ENCODE measurements at places on chromosomes 1 and 21. TPM values are rescaled to one million over a fixed set of nuclear protein-coding genes. Genes with fewer than 3 reads are reported as not detected.

BARHL2 gene
- total RNA-seq: 0.15 TPM

B3GALT2 gene
- not detected for total RNA-seq

DNA sequence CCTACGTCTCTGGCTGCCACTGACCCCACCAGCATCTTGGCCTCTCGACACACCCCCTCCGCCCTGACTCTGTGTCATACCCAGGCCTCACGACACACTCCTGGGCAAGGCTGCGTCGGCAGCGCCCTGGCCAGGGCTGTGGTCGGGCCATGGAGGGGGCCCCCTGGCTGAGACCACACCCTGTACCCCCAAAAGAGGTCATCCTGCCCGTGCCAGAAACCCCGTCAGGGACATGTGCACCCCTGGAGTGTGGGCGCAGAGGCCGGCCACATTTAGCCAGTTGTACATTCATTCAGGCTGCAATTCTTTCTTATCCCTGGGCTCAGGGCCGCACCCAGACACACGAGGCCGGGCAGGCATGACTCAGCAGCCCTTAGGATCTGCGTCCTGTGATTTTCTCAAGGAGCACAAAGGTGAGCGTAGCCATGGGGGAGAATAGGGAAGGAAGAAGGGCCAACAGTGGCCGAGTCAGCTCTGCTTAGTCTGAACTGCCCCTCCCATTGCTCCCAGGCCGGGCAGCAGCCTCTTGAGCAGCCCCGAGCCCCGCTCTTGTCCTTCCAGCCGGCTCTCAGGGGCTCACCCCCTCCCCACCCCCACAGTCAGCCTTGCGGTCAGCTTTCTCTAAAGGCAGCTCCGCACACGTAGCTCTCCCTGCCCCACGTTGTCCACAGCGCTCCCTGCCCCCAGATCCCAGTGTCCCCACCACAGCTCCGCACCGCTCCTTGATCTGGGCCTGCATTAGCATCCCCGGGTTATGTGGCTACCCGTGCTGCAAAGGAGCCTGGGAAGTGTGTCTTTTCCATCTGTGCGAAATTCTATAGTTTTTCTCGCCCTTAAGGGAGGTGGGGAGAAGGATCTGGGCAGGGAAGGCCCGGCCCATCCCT lies 7.9 kb downstream of the CSTB start:
- DNase-seq: peak; percentile 56

PLA2G2A gene
- total RNA-seq: 0.69 TPM

PBX1 gene
- total RNA-seq: 118 TPM

C1QB gene
- total RNA-seq: not detected

DNA sequence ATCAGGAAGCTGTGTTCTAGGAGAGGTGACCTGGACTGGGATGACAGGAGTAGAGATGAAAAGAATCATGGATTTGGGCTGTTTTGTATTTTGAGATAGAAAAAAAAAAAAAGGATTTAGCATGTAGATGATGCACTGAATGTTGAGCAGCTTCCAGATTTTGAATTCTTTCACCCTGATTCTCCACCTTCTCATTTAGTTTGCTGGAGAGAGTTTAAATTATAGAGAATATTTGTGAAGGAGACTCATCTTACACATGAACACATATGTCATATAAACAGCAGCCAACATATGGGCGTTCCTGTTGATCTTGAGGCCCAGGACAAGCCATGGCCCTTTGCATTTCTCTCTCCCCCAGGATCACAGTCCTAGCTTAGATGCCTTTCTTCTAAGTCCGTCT lies 7.4 kb downstream of the RPTN start:
- DNase-seq: no peak

DNA sequence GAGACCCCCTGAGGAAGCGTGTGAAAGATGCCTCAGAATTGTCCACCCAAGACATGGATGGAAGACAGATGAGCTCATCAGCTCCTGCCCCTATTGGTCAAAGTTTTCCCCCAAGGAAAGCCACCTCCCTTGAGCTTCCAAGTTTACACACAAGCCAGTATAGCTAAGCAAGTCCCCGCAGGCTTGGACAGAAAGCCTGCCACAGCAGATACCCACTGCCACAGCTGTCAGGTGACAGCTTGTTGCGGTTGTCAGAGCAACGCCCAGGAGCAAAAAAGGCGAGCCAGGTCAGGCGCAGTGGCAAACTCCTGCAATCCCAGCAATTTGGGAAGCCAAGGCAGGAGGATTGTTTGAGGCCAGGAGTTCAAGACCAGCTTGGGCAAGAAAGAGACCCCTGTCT lies 60.9 kb upstream of the IFNAR2 start:
- DNase-seq: no peak

- DNase-seq: peak; percentile 78
These were observed 8.1 kb downstream of the ADPRS start for GRCh38 chr1:36096500-36097432.

C1QC gene
- not detected for total RNA-seq

DNA sequence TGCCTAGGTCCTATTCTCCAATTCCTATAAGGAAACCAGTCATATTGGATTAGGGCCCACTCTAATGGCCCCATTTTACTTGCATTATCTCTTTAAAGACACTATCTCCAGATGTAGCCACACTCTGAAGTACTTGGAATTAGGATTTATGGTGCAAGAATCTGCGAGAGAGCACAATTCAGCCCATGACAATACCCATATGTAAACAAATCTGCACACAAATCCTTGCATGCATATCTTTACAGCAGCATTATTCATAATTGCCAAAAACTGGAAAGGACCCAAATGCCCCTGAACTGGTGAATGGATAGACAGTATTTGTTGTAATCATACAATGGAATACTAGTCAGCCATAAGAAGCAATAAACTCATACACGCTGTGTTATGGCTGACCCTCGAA lies 229.8 kb upstream of the ADAMTS5 start:
- no peak for DNase-seq
